RCC 7860 (cell line): ENCODE measurements at places on chromosomes 1 and 21.

DNA sequence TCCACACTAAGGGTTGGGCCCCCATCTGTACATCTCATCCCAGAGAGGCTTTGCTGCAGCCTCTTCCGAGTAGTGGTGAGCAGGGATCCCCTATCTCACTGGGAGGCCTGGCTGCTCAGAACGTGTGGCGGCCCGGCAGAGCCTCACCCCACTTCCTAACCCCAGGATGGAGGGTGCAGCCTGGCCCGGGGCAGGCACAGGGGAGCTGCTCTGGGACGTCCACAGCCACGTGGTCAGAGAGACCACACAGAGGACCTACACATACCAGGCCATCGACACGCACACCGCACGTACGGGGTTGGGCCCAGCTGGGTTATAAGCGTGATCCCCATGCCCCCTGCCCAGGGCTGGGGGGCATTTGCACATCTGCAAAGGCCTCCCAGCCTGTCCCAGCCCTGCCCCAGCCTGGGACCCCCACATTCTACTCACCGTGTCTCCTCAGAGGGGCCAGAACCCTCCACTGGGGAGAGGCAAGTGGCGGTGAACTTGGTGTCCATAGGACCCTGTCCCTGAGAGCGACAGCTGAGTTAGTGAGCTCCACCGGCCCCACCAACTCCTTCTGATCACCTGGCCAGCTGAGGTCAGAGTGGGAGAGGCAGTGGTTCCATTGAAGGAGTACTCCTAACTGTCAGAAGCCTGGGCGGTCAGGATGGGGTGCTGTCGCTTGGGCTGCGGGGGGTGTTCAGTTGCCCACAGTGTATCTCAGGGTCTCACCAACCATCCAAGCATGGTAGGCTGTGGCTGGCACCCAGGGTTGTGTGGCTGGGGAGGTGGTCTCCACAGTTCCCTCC lies 41.2 kb downstream of the TRIM11 start:
- no peak for DNase-seq

GRCh38 chr1:23023174-23023845 lies 4.0 kb downstream of the KDM1A start:
- DNase-seq: no peak

DNA sequence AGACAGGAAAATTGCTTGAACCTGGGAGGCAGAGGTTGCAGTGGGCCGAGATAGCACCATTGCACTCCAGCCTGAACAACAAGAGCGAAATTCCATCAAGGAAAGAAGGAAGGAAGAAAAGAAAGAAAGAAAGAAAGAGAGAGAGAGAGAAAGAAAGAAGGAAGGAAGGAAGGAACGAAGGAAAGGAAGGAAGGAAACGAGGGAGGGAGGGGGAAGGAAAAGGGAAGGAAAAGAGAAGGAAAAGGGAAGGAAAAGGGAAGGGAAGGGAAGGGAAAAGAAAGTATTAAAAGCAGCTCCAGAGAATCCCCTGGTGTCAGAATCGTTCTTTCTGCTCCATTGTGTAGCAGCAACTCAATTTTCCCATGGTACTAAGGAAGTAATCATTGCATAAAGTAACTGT lies 19.2 kb upstream of the ZSWIM5 start:
- no peak for DNase-seq

DNA sequence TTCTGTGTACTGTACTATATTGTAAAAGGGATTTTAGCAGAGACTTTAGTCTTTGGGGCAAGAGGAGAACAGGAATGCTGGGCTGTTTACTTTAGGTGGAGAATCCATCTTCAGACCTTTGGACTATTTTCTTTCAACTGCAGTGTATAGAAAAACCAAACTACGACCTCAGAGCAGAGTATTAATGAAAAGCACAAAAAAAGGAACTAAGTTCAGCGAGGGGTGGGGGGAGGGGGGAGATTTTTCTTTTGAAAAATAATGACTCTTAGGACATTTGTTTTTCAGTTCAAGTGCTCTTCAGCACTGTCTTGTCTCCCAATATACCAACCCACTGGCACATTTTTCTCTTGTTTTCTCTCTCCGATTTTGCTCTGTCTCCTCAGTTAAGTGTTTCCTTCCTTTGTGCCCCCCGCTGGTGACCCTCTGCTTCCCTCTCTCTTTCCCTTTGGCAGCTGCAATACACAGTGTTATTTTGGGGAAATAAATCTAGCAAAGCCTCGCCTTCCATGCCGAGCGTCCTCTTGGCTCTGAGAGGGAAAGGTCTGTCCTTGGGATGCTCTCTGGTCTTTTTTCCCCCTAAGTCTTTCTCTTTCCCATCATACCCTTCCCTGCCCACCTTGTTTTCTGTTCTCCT lies 44.8 kb downstream of the ACP6 start:
- DNase-seq: no peak

GRCh38 chr1:214332946-214333798 lies 52.2 kb downstream of the SMYD2 start:
- DNase-seq: peak; percentile 45

GRCh38 chr21:30990514-30991262 lies 47.6 kb downstream of the KRTAP19-8 start:
- DNase-seq: no peak

- no peak for DNase-seq
Measured at GRCh38 chr1:22074803-22075202, 22.3 kb downstream of the CDC42 start.

DNA sequence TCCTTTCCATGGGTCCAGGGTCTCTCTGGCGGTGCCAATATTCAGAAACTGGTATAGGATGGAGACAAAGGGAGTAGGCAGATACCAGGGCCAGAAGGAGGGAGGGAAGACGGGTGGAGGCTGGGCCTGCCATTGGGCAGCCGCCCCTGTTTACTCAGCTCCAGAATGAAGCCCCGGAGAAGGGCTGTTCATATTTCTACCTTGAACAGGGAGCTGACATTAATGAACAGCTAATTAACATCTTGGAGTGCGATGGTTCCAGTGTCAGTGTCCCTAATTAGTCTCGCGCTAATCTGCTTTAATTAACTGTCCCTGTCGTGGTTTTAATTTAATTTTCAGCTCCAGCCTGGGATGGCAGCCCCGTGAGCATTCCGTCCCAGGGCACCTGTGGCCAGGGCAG lies 113.8 kb downstream of the EPHB2 start:
- no peak for DNase-seq

DNA sequence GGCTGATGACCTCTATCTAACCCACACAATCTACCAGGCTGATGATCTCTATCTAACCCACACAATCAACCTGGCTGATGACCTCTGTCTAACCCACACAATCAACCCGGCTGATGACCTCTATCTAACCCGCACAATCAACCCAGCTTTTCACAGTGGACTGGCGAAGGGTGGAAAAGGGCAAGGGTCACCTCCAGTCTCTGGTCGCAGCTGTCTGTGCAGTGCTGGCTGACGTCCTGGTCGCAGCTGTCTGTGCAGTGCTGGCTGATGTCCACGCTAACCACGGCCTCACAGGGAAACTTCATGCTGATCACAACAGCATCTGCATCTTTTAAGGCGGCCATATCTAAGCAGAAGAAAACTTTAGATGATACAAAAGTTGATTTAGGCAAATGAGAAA lies 12.2 kb upstream of the CCDC27 start:
- DNase-seq: no peak

GRCh38 chr1:43564551-43565348 lies 34.1 kb downstream of the PTPRF start:
- DNase-seq: no peak
